ENCODE measurements at places on chromosomes 6 and 20. TPM values are rescaled to one million over a fixed set of nuclear protein-coding genes. Genes with fewer than 3 reads are reported as not detected.

GRCh38 chr6:111938710-111939109 lies 65.5 kb upstream of the FYN start:
- DNase-seq: peak; percentile 26

DNA sequence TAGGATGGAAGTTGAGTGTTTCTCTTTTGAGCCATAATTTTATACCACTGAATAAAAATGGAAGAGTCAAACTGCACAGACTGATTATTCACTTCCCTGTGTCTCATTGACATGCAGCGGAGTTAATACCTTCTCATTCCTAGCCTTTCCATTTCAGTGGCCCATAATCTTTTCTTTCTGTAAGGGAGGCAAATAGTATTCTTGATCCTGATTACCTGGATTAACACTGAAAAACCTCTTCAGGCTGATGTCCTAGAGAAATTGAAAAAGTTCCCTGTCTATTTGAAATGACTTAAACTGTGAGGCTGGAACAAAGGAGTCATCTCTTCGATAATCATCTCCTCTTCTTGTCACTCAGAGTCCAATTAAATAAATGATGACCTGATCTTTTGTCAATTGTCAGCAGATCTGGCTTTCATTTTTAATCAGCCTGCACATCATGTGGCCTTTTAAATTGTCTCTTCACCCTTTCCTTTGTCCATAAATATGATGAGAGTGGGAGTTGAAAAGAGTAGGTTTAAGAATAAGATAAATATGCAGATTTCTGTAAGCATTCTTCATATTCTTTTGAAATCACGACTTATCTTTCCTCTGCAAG lies 713.0 kb downstream of the EPM2A start:
- no peak for DNase-seq

SLC25A27 gene
- total RNA-seq: 3.8 TPM

MYLK4 gene
- 0.11 TPM for total RNA-seq

DNA sequence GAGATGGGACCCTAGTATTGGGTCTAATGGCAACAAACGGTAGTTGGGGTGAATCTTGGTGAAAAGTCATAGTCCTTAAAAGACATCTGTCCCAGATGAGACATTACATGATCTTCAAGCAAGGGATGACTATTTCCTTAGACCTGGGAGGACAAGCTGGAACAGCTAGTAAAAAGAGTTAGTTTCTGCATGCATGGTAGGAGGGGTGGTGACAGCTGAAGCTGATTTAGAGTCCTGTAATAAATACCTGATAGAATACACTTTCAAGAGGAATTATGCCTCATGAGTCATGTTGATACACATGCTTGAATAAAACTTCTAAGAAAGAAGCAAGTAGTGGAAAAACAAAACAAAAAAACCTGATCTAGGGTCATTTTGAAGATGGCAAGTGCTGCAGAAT lies 247.4 kb downstream of the CD109 start:
- no peak for DNase-seq

- DNase-seq: no peak
Measured at GRCh38 chr6:156954191-156954590, 177.0 kb downstream of the ARID1B start.

SLC16A10 gene
- 2.9 TPM for total RNA-seq

DYNLRB1 gene
- 153 TPM for total RNA-seq

- no peak for DNase-seq
Measured at GRCh38 chr20:59604741-59605600, 631 bp downstream of the PHACTR3 start.

- DNase-seq: no peak
Measured at GRCh38 chr6:8642131-8642530, 206.8 kb upstream of the SLC35B3 start.

DNA sequence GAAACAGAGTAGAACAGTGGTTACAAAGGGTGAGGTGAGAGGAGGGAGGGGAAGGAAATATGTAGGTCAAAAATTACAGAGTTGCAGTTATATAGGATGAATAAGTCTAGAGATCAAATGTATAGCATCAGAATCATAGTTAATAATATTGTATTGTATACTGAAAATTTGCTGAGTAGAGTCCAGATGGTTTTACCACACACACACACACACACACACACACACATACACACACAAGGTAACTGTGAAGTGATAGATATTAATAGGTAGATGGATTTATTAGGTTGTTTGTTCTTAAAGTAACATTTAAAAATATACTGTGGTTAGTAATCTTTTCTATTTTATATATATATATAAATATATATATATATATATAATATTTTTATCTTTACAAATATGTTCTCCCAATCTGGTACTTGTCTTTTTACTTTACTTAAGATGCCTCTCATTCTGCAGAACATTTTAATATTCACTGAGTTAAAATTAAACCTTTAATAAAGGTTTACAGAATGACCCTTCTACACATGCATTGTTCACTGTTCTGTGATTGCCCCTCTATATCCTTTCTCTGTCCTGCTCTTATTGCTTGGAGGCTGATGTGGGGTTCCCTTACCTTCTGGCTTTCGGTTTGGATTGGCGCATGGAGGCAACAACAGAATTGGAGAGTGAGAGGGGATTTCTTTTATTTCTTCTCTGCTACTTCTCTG lies 408 bp downstream of the PTCHD4 start:
- DNase-seq: no peak

IMPG1 gene
- total RNA-seq: not detected
